Ovary (tissue), 10 donors: ENCODE measurements at places on chromosomes 12 and 14.

DNA sequence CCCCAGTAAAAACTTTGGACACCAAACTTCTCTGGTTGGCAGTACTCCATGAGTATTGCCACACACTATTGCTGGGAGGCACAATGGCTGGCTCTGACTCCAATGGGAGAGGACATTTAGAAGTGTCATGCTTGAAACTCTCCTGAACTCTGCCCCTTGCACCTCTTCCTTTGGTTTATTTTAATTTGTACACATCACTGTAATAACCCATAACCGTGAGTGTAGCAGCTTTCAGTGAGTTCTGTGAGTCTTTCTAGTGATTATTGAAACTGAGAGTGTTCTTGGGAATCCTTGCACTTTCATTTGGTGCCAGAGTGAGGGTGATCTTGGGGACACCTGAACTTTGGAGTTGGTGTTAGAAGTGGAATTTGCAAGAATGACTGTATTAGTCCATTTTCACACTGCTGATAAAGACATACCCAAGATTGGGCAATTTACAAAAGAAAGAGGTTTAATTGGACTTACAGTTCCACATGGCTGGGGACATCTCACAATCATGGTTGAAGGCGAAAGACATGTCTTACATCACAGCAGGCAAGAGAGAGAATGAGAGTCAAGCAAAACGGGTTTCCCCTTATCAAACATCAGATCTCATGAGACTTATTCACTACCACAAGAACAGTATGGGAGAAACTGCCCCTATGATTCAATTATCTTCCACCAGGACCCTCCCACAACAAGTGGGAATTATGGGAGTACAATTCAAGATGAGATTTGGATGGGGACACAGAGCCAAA, 41.3 kb upstream of the CEP83 start:
- DNase-seq: no peak

GRCh38 chr12:132143336-132144071, 615 bp downstream of the DDX51 start:
- peak; percentile 40 for DNase-seq

DNA sequence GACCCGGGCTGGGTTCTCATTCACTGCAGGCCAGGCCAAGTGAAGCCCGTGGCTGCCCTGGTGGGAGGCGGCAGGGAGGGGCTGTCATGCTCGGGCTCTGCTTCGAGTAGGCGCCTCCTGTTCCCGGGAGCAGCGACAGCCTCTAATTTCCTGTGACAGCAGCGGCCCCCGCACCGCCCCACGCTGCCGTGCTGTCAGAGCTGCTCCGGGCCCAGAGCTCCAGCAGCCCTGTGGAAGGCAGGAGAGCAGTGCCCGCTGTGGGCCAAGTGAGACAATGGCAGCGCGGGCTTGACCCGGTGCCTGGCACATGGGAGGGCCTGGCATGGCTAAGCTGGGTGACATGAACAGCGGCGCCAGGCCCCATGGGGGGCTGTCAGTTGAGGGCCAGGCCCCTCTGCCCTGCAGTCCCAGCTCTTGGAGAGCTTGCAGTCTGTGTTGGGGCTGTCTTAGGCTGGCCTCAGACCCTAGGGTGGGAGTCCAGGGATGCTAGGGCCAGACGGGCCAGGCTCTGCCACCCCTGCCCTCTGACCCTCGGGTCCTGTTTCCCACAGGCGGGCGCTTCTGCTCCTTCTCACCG, 5.1 kb downstream of the TRMT61A start:
- DNase-seq: no peak

DNA sequence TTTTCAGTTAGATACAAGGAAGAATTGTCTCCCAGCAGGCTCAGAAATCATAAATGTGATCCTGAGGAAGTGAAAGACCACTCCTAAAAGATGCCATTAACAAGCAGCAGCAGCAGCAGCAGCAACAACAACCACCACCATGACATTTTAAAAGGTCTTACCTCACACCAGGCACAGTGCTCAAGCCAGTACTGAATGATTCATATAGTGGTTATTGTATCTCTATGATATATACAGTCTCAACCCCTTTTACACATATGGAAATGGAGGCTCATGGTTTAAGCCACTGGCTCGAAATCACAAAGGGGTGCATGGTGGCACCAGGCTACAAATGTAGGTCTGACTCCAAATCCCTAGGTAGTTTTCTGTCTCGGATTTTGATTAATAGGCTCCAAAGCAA, 126.9 kb downstream of the KTN1 start:
- no peak for DNase-seq

GRCh38 chr12:127272864-127273263, 994.1 kb upstream of the TMEM132C start:
- no peak for DNase-seq

GRCh38 chr12:28569698-28570411, 379.6 kb downstream of the CCDC91 start:
- no peak for DNase-seq

GRCh38 chr12:65526311-65526710, 247.8 kb downstream of the MSRB3 start:
- DNase-seq: no peak
